Thoracic aorta (tissue), 2 donors: ENCODE measurements at places on chromosomes 2 and 18.

- no peaks in the 10 kb centered on the region for H3K27me3 ChIP-seq
- DNase-seq: no peak
Observed at GRCh38 chr18:33749834-33750233, 171.8 kb downstream of the ASXL3 start.

- H3K36me3 ChIP-seq: no peaks in the 10 kb centered on the region
- H3K4me3 ChIP-seq: no peak overlapping the region
- no peaks in the 10 kb centered on the region for H3K4me1 ChIP-seq
- DNase-seq: no peak
Observed at GRCh38 chr2:112812318-112813267, 24.0 kb downstream of the IL1B start.

- H3K4me1 ChIP-seq: no peaks in the 10 kb centered on the region
- no peaks in the 10 kb centered on the region for H3K27me3 ChIP-seq
- H3K4me3 ChIP-seq: no peak overlapping the region
- no peaks in the 10 kb centered on the region for H3K36me3 ChIP-seq
Observed at GRCh38 chr2:13572466-13572865, 855.7 kb downstream of the TRIB2 start.

DNA sequence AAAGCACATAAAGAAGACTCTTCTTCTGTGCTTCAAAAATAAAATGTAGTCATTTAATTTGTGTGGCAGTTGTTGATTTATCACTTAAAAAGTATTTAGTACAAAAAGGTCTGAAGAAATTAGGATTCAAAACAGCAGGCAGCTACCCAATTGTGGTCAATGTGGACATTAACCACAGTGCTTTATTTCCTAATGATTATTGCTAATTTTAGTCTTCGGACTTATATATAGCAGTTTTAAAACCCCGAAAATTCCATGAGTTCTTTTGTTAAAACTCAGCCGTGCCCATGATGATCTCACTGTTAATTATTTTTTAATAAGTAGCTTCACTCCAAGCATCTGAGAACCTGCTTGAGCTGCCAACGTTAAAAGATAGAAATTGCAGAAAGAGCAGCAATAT, 594.3 kb downstream of the STK39 start:
- no peak for DNase-seq
- H3K36me3 ChIP-seq: no peaks in the 10 kb centered on the region
- no peak overlapping the region for H3K4me3 ChIP-seq
- no peaks in the 10 kb centered on the region for H3K4me1 ChIP-seq

- H3K4me3 ChIP-seq: no peak overlapping the region
- peaks cover 4% of the 10 kb centered on the region for H3K4me1 ChIP-seq
- H3K36me3 ChIP-seq: no peaks in the 10 kb centered on the region
- H3K27me3 ChIP-seq: no peaks in the 10 kb centered on the region
- DNase-seq: no peak
Observed at GRCh38 chr2:144770616-144771230, 250.8 kb upstream of the ZEB2 start.
